ENCODE measurements at places on chromosomes 16 and 17.

- no peak for DNase-seq
Observed at GRCh38 chr16:88144028-88144511, 192.8 kb downstream of the BANP start.

DNA sequence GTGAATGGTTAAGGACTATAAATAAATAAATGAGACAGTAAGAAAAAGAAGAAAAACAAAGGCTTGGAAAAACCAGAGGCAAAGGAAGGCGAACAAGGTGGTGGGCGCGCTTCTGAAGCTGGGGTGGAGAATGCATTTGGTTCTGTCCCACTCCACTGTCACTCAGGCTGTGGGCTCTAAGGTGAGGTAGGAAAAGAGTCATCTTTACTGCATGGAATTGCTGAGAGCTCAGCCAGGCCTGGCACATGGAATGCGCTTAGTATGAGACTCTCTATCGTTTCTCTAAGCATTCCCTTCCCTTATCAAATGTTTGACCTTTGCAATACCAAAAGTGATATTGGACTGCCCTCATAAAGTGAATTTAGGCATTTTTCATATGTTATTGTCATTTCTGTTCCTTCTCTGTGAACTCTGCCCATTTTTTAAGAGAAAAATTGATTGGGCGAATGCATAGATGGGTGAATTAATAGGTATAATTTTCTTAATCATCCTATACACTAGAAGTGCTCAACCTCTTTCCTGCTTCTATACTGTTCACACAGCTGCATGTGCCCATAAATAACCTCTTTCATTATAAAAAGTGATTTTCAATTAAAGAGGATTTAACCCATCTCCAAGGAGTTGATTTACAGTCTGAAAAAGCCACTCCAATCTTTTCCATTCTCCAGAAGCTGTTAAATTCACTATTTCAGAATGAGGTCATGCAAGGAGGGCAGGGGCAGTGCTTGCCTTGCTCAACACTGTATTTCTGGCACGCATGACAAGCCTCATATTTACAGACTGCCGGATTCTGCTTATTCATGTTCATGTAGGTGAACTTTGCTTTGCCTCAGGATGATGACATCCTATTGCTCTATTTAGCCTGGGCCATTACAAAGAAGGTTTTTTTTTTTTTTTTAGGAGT lies 87.7 kb downstream of the MYH10 start:
- peak; percentile 79 for DNase-seq

- no peak for DNase-seq
Observed at GRCh38 chr17:29062215-29062614, 19.3 kb downstream of the PIPOX start.

DNA sequence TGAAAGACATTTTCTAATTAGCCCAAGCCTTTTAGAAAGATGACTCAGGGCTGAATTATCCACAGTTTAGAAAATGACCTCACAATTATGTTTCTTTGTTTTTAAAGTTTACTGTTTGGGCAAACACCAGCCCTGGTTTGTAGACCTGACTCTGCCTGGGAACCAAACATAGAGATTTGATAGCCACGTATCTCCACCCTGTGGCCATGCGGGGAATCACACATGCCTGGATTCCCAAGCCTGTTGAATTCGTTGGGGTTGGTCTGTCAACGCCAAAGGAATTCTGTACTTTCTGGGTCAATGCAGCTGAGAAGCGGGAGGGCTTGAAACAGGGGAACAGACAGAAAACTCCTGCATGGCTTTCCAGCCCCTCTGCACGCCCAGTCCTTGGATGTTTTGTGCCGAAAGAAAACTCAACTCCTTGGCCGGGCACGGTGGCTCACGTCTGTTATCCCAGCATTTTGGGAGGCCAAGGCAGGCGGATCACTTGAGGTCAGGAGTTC lies 26.9 kb downstream of the CD300A start:
- peak; percentile 80 for DNase-seq

GRCh38 chr17:65430209-65430833 lies 131.1 kb downstream of the AXIN2 start:
- DNase-seq, result no peak

DNA sequence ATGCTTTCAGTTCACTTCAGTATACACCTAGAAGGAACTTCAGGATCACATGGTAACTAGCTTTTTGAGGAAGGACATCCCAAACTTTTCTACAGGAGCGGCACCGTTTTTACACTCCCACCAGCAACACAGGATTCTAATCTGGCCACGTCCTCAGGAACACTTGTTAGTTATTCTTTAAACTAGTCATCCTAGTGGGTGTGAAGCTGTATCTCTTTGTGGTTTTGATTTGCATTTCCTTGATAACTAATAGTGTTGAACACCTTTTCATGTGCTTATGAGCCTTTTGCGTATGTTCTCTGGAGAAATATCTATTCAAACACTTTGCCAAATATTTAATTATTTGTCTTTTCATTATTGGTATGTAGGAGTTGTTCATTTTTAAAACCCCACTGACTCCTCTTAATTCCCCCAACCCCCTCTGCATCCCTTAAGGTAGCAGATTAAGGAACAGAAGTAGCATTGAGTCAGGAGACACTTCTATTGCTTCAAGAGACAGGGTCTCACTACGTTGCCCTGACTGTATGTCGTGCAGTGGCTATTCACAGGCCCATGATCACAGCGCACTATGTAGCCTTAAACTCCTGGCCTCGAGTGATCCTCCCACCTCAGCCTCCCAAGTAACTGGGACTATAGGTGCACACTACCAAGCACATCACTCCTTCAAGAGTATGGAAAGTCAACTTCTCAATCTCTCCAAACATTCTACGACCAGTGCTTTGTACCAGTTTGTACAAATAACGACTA lies 25.4 kb downstream of the YWHAE start:
- no peak for DNase-seq

DNA sequence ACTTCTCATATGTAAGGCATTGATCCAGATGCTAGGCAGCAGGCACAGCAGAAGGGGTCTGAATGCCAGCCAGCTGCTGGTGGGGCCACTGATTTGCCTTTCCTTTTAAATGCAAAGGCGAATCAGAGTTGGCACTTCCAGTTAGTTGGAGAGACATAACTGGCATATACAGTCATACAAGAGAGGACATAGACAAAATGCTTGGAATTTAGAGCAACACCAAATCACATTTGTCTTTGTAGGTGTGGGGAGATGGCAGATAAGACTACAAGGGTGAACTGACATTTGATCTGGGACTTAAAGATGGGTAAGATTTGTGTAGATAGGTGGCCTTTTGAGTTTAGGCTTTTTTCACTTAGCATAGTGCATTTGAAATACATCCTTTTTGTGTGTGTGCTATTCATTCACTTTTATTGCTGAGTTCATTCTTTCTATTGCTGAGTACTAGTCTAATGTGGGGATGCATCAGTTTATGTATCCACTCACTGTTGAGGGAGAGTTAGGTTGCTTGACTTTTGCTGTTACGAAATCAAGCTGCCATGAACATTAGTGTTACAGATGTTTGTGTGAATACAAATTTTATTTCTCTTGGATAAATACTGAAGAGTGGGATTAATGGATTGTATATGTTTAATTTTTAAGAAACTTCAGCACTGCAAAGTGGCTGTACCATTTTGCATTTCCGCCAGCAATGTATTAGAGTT lies 74.1 kb downstream of the SPECC1 start:
- no peak for DNase-seq

- no peak for DNase-seq
Observed at GRCh38 chr17:40309949-40310510, 1.1 kb downstream of the RARA start.

GRCh38 chr16:49586466-49587450 lies 213.2 kb downstream of the C16orf78 start:
- no peak for DNase-seq

Data from AG08395 (cell line).